Glutamatergic neuron (in vitro differentiated cells): ENCODE measurements at places on chromosomes 16 and 17. TPM values are rescaled to one million over a fixed set of nuclear protein-coding genes. Genes with fewer than 3 reads are reported as not detected.

GRCh38 chr17:64148699-64149098, 18.8 kb upstream of the ERN1 start:
- no peak for DNase-seq

DNA sequence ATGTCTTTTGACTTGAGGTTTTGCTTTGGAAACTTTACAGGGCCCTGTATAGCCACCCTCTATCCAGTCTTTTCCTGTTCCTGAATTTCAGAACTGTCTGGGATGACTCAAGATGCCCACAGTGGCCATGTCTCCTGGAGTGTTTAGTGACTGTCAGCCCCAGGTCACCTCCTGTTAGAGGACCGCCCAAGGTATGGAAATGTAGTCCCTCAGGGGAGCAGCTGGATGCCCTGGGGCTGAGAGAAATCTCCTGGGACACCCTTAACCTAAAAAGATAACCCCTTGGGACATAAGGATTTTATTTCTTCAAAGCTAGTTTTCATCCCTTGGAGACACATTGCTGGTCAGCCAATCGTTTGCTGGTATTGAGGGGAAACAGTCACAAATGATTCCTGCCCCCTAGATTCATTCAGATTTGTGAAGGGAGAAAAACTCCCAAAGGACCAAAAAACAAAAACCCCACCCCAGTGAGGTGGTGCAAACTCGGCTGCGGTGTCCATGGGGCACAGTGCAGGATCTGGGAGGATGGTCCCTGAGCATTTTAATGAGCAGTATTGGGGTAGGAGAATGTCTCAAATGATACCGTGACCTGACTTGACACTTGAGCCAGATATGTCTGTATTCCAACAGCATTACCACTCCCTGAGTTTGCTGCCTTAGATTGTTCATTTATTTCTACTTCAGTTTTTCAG, 1.7 kb downstream of the ZNF267 start:
- no peak for DNase-seq

Gene CHST4
- total RNA-seq, result not detected

DNA sequence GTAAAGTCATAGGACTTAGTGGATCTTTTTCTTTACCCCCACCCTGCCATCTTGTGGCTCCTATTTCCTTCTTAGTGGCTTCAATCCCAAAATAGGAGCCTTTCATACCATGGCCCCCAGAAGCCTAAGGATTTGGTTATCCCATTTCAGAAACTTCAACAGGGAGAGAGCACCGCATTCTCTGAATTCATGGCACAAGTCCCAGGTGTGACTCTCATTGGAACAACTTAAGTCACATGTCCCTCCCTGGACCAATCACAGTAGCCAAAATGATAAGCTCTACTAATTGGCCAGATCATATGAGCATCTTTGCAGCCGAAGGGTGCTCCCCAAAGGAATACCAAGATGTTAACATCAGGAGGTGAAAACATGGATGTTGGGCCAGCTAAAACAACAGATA, 43.2 kb downstream of the AXIN2 start:
- DNase-seq, result no peak

Gene KRT28
- not detected for total RNA-seq

- no peak for DNase-seq
Measured at GRCh38 chr16:58532414-58532813, 17.1 kb downstream of the SETD6 start.

DNA sequence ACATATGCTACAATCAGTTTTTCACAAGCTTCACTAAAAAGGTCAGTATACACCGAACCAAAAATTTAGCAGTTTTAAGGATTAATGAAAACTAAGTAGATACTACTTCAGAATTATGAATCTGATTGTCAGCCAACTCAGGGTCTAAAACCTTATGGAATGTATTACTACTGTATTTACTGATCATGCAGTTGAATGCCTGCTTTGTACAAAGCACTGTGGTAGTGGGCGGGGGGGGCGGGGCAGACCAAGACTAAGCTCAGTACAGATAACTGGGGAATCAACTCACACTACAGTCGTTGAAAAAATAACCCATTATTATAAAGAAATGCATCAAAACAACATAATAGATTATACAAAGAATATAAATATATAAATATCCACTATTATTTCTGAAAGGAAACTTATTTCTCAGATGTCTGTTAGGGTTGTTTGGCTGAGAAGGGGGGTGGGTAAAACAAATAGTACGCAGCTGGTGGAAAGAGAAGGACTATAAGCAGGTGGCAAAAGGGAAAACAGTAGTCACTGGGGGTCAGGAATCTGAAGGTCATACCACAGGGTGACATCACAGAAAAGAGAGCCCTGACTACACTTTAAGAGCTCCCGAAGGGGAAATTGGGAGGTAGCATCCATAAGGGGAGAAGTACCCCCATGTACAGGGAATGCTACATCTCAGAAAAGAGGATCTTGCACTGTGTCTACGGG, 109.4 kb upstream of the AXIN2 start:
- DNase-seq, result no peak

DNA sequence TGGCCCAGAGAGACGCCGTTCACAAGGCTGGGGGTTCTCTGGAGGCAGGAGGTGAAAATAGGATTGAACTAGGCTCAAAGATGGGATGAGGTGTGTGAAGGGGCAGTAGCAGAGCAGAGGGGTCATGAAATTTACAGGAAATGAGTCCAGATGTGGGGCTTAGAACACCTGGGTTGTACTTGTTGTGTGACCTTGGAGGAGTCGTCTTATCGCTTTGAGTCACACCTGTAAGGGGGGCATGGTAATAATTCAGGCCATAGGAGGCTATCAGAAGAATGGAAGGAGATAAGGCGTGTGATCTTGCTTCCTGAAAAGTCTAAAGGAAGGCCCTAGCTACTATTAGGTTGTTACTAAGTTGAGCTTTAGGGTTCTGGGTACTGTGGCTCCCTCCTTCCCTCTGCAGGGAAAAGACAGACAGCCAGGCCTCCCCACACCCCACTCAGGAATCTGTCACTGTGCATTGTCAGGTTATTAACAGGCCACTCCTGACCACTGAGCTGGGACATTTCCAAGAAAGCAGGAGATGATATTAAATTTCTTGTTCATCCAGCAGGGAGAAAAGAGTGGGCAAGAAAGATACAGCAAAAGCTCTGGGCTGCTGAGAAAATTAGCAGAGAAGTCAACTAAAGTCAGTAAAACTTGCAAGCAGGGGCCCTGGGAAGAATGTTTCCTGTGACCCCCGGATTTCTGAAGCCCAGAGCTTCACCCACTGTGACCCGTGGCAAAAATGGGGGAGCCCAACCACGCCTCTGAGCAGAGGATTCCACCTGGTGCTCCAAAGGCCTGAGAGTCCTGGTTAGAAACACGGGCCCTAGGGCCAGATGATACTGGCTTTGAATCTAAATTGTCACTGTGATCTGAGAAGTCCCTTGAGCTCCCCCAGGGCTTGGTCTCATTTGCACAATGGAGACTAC, 6.0 kb upstream of the CDC42EP4 start:
- DNase-seq, result no peak

Gene HID1
- total RNA-seq, result 106 TPM

DNA sequence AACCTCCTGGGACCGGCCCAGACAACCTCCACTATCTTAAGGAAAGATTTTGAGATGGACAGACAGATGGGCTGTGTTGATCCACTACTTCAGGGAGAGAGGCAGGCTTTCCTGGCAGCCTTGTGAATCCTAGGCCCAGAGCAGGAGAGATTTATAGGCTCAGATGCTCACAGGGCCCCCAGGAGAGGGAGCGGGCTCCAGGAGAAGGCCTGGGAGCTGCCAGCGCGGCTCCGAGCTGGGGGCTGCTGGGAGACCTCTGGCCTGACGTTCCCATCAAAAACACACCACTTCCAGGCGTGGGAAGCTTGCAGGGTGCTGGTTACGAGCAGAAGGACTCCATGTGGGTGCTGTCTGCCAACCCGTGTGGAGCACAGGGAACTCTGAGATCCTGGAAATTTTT, 53.2 kb downstream of the MYH11 start:
- DNase-seq, result no peak

Gene KRT25
- total RNA-seq, result not detected

Gene CNTROB
- 55.7 TPM for total RNA-seq

DNA sequence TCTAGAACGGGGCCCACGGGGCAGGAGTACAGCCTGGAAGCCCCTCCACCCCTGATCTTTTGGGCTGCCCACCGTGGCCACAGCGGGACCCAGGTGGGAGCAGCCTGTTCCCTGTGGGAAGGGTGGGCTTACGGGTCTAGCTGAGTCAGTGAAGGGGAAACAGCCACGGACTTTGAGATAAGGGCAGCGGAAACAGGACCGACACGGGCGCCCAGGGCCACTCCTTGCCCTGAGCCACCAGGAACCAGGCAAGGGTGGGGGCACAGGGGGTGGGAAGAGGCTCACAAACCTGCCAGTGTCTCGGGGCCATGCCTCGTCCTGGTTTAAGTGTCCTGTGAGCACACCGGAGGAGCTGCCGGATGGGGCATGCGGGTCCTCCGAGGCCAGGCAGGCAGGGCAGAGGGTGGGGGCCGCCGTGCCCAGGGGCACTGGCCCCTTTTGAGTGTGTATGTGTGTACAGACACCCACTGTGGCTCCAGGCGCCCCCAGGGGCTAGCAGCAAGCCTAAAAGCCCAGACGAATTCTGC, 47.6 kb upstream of the PVALEF start:
- no peak for DNase-seq

DNA sequence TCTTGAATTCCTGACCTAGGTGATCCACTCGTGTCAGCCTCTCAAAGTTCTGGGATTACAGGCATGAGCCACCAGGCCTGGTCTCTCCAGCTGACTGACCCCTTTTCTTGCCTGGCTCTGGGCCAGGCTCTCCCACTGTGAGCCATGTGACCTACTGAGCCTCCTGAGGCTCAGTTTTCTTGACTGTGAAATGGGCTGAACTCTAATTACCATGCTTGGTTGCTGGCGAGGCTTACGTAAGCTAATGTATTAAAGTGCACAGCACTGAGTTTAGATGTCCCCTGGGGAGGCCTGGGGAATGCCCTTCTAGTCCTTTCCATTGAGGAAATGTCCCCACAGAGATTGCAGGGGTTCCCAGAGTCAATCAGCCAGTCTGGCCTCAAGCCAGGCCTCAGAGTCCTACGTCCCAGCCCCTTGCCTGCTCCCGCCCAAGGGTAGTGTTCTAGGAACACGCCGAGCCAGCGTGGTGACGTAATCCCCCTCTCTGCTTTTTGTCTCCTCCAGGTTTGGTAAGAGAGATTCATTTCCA, 45.8 kb upstream of the LGALS9 start:
- no peak for DNase-seq

Gene GPRC5C
- total RNA-seq, result 93.3 TPM

GRCh38 chr16:85664580-85665372, 24.0 kb downstream of the GINS2 start:
- DNase-seq, result no peak

- DNase-seq, result peak; percentile 96
Measured at GRCh38 chr17:81702934-81703746, at the start of gene MRPL12. MRPL12 (plus strand) TSS chr17:81703367; CDS start chr17:81703502, 135 bp downstream.

DNA sequence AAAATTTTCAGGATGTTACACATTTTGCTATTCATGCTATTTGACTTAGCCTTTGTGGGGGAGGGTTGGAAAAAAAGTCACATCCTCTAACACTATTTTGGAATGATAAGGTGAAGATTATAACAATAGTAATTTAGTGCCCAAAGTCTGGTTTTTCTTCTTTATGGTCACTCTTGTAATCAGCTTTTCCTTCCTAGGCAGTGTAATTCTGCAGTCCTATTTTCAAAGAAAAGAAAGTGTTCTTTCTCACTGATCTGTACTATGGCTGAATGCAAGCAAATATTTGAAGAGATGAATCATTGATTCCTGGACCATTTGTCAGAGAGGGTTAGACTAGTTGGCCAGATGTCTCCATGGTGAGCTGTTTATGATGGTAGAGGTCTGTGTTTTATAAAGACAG, 8.4 kb downstream of the RSPRY1 start:
- no peak for DNase-seq

DNA sequence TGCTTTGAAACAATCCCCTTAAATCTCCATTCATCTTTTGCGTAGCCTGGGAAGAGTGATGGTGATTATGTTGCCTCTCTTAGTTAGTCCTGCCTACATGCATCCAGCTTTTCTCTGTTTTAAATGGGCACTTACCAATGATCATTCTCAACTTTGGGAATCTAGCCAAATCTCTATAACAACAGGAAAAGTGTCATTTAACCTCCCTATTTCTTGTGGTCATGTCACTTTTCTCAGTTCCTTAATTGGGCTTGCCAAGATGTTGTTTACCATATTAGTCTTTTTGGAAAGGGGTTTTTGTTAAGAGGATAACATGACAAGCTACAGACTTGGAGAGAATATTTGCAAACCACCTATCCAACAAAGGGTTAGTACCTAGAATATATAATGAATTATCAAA, 15.6 kb upstream of the CLEC10A start:
- no peak for DNase-seq

GRCh38 chr17:11205659-11206058, 35.4 kb upstream of the SHISA6 start:
- DNase-seq, result no peak

DNA sequence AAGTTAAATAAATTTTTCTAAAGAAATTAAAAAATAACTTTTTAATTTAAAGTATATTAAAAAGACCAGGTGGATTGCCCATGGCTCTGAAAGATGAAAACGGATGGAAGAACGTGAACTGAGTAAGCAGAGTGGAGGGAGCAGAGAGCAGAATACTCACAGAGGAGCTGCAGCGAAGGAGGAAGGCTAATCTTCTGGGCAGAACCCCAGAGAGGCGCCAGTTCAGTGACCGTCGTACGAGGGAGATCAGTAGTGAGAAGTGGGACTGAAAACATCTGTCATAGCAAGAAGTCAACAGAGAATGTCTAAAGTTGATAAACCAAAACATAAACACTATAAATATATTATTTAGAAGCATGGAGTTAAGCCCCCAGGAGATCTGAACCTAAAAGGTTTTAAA, 34.9 kb downstream of the UBE2G1 start:
- DNase-seq, result peak; percentile 26

Gene C17orf100
- 4.6 TPM for total RNA-seq

DNA sequence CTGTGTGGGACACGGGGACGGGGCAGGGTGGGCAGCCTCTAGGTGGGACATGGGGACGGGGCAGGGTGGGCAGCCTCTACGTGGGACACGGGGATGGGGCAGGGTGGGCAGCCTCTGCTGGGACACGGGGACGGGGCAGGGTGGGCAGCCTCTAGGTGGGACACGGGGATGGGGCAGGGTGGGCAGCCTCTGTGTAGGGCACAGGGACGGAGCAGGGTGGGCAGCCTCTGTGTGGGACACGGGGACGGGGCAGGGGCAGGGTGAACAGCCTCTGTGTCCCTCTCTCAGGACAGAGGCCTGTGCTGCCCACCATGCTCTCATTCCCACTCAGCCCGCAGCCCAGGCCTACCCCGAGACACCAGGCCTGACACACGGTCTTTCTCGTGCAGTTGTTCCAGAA, 16.9 kb upstream of the MRPL38 start:
- no peak for DNase-seq

- peak; percentile 76 for DNase-seq
Measured at GRCh38 chr17:34579017-34579946, at the start of gene TMEM132E. TMEM132E (plus strand) TSS chr17:34579582; CDS start chr17:34581077, 1,495 bp downstream.

Gene TNRC6C
- total RNA-seq, result 64.7 TPM
